Pancreas (tissue), 10 donors: ENCODE measurements at places on chromosomes 2 and 18. TPM values are rescaled to one million over a fixed set of nuclear protein-coding genes. Genes with fewer than 3 reads are reported as not detected.

- DNase-seq = no peak
These were observed 53.0 kb downstream of the EPHA4 start for GRCh38 chr2:221518935-221519625.

GRCh38 chr2:70380621-70381020 lies 78.8 kb upstream of the FAM136A start:
- no peak for DNase-seq

- DNase-seq = peak; percentile 44
These were observed 39.8 kb upstream of the AAK1 start for GRCh38 chr2:69683170-69683971.

DNA sequence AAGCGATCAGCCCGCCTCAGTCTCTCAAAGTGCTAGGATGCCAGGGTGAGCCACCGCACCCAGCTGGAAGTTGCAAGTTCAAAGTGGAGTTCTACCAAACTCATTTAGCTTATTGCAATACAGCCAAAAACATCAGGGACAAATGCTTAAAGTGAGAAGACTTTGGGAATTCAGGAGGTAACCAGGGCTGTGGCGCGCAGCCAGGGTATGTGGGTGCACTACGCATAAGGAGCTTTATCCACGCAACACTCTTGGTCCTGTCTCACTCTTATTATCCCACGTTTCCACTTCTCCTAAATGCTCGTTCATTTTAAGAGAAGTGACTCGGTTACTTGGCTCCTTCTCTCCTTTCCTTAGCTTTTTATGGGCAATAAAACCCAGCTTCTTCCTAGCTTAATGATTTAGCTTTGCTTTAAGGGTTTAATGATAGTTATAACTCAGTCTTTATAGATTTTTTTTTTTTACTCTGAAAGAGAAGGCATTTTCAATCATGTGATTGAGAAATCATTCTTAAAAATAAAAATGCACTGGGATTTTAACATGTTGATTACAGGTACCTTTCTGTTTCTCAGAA lies 199.8 kb downstream of the KCNE4 start:
- DNase-seq = no peak

DNA sequence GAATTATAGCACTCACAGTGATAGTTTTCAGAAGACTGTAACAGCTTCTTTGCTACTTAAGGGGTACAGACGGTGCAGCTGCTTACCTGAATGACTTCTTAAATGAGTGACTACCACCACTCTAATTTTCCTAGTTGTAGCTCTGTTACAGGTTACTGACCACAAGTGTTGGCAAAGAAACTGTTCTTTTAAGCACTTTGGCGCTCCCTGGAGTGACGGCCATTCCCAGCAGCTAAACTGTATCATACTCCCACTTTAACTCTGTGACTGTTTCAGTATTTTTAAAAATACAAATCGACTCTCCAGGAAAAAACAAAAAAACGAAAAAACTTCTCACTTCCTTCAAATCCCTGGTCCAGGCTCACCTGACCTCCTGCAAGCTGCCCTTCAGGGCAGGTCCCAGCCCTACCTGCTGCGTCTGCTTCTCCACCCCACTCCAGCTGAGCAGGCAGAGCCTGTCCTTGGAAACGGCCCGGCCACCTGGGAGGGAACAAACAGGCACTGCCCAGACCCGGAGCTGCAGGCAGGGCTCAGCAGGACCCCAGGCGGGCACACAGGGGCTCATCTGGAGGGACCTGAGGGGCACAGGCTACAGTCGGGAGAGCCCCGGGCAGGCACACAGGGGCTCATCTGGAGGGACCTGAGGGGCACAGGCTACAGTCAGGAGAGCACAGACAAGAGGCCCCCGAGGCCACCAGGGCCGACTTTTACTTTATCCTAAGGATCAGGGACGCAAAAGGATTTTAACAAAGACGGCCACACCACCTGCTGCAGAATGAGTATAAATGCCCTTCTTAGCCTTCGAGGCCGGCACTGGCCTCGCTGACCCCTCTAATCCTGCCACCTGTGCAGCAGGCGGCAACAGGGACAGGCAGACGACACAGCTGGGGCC lies 24.5 kb downstream of the SLC66A2 start:
- DNase-seq = peak; percentile 50

DNA sequence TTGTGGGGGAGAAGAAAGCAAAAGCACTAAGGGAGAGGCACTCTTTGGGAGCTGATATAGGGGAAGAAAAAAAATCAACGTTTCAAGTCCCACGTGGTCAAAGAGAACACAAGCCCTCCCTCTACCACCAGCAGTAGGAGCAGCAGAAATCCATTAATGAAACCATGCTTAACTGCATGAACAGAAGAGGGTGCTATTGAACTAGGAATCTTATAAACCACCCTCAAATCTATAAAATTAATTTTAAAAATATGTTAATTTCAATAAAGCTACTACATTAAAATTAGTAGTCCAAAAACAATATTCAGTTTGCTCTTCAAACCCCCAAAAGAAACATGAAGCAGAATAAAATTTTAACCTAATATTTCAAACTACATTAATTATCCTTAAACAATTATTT lies 147.8 kb downstream of the TMEM18 start:
- no peak for DNase-seq

GRCh38 chr18:9570255-9570654 lies 44.1 kb downstream of the PPP4R1 start:
- DNase-seq = no peak

GRCh38 chr18:64840911-64841701 lies 692.2 kb upstream of the LINC00305 start:
- DNase-seq = no peak

GRCh38 chr2:64524604-64525316 lies 632 bp downstream of the AFTPH start:
- no peak for DNase-seq

Gene ESPNL
- total RNA-seq = 0.72 TPM

Gene TMEM182
- 2.9 TPM for total RNA-seq

Gene RANBP2
- total RNA-seq = 49.0 TPM

Gene SNRNP200
- 42.1 TPM for total RNA-seq

Gene RTTN
- total RNA-seq = 3.5 TPM

Gene ACMSD
- total RNA-seq = not detected
